Renal cortex interstitium (tissue), 15 donors: ENCODE measurements at places on chromosomes 5 and 9.

- no peak for DNase-seq
Measured at GRCh38 chr9:16281707-16282106, 588.8 kb downstream of the BNC2 start.

DNA sequence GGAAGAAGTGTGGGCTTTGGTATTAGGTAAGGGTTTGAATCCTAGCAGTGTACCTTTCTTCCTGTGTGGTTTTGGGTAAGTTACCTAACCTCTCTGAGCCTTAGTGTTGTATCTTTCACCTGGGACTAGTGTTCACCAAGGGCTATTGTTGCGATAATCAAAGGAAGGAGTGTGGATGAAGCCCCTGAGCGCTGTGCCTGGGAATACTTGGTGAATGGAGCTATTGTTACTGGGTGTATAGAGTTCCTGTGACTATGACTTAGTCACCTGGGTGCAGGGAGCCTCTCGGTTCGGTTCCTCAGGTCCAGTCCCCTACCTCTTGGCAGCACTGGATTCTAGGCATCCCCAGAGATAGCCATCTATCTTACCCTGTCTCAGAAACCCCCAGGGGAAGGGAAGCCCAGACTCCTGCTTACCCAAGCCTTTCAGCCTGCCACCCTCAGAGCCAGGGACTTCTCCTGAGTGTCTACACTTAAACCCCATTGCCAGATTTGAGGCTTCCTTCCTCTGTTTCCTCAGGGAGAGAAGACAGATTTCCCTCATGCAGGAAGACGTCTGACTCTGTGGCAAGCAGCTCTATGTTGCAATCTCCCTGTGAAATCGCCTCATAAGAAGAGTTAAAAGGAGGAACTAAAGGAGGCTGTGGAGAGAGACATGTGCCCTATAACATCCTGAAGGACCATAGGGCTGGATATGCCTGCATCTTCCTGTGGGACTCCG lies 181.0 kb upstream of the PITX1 start:
- no peak for DNase-seq

DNA sequence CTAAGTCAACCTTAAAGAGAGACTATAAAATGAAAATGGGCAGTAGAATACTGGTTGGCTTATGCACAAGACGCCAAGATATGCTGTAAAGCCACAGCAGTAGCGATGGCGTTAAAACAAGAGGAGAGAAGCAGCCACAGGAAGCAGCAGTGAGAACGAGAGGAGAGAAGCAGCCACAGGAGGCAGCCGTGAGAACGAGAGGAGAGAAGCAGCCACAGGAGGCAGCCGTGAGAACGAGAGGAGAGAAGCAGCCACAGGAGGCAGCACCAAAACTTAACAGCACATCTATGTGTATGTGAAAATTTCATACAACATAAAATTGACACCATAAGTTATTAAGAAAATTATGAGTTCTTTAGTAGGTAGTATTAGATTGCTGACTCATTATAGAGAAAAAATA lies 2318.6 kb upstream of the ACO1 start:
- no peak for DNase-seq

GRCh38 chr5:1316588-1317340 lies 21.9 kb upstream of the TERT start:
- no peak for DNase-seq

DNA sequence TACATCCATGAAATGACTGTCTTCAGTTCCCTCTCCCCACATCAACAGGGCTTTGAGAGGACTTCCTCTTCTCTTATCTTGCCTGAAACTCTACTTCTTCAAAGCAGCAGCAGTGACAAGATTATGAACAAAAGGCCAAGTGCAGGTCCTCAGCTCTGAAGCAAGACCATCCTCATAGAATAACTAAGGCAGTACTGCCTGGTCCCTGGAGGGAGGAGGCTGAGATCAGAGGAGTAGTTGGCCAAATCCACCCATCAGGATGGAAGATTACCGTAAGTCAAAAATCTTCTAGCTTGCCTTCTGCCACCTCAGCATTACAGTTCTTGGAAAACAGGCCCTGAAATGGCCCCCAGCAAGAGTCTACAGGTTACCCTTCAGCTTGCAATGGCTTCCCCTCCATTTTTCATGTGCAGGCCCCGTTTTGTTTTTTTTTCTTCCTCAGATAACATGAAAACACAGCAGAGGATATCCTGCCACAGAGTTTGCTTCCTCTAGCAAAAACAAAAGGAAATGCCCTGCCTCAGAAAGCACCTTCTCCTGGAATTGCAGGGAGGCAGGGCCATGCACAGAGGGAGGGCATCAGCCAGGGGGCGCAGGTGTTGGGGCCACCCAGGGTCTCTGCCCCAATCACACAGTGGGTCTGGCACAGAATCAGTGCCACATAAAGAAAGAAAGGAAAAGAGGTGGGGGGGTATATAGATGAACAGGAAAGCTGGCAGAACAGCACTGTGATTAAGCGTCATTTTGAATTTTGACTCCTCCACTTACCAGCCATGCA lies 40.0 kb downstream of the KLHL3 start:
- DNase-seq = no peak

DNA sequence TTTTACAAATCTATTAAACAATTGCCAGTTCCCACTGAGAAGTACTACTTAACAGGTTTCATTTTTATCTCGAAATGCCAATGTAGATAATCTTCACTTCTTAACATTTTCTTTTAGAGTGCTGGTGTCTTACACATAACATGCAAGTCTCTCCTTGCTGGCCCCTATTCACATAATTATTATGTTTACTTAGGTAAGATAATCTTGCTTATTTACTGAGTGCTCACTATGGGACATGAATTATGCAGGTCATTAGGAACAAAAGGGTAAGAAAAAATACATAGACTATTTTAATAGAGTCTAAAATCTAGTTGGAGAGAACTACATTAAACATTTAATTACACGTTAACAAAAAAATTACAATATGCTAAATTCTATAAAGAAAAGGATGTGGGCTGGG lies 328.4 kb downstream of the PRR16 start:
- no peak for DNase-seq

DNA sequence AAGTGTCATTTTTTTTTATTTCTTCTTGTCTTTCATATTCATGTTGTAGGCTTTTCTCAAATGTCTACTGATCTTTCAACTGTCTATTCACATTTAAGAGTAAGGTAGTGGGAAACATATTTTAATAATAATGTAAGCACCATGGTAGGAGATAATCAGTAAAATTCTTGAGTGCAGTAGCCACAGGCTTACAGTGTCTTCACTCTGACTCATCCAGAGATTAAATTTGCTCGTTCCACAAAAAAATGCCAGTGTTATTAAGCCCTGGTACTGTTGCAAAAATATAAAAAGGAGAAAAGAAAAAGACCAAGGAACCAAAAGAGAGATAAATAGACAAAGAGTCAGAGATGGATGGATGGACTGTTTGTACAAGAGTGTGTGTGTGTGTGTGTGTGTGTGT lies 43.0 kb downstream of the PARP8 start:
- no peak for DNase-seq

DNA sequence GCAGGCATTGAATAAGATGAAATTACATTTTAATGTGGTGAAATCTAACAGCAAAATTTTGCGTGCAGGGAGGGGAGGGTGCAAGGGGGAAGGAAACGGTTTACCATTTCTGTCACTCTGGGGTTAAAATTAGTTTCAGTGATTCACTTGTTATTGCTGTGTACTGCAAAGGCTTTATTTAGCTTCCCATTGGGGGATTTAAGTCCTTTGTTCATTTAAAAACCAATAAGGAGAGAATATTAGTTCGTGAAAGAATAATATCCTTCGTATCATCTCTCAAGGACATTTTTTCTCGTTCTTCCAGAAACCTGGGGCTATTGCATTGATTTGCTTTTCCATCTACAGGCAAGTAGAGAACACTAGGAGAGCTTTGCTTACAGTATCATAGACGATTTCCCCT lies 667.8 kb upstream of the RGMB start:
- no peak for DNase-seq

DNA sequence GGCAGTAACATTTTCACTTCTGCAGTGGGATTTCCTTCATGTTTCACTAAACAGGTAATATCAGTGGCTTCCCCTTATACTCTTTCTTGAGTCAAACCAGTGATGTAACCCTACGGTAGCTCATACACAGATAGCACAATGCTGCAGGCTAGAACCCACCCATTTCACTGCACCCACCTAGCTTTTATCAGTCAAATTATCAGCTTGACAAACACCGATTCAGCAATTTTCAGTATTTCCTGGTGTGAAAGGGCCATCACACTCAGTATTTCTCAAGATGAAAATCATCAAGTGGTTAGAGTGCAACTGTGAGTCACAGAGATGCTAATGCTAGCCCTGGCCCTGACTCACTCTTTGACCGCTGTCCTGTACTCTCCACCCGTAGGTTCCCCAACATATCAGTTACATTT lies 242.3 kb upstream of the PTGER4 start:
- DNase-seq = no peak

DNA sequence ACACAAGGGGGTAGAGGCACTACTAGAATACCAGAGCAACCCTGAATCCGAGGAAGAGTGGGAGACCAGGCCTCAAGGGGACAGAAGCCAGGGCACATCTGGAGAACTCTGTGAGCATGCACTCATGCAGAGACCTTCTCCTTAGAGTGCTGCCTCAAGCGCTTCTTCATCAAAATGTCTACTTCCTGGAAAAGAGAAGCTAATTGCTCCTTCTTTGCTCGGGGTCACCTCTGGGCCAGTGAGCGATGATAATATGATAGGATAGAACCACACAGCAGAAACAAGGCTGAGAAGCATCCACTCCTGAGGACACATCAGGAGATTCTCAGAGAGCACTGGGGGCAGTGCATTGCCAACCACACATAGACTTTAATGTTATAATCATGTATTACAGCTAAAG lies 23.7 kb upstream of the LMNB1 start:
- DNase-seq = no peak

- DNase-seq = no peak
Measured at GRCh38 chr5:100516285-100516684, 18.9 kb upstream of the FAM174A start.

- DNase-seq = no peak
Measured at GRCh38 chr5:112895682-112896081, 26.3 kb downstream of the REEP5 start.

DNA sequence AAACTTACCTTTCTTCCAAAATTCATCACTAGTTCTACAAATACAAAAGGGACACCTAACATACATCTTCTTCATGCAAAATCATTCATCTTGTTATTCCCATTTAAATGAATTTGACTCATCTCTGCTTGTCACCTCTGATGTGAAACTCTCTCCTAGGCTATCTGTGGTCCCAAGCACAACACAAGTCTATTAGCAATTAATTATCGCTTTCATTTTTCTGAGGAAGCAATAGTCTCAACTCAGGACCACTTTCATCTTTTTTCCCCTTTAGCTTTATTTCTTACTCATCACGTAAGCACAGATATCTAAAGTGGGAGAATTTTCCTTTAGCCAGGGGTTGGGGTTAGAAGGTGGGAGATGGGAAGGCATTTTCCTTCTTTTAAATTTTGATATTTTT lies 131.9 kb downstream of the ST8SIA4 start:
- no peak for DNase-seq

DNA sequence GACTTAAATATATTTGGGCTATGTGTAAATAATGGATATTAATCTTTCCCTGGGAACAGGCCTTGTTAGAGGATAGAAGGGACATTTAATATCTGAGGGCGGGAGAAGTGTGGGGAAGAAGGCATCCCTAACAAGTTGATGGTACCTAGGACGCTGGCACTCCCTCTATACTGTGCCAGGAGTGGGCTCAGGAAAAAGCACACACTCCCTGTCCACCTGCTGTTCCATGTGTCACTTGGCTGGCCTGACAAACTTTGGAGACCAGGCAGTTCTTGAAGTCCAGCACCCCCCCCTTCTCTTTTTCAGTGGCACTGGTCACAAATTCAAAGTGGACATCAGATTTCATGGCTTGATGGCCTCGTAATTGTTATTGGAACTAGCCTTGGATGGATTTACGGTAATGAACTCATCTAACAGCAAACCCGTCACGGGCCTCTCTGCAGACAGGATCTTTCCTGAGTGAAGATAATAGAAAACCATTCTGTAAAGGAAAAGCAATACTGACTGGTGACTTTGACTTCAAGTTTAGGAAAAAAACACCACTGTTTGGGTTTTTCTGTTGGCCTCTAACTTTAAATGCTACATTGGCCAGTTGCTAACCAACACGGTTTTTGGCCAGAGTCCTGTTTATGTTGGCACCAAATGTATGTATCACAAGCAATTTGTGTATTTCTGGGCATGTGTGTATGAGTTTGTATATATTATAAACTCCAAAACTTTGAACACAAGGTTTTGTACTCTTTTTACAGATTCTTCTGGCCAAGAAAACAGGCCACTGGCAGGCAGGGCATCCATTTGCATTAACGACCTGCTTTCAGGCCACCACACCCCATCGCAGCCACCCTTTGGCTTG lies 552.6 kb downstream of the CCDC171 start:
- no peak for DNase-seq

GRCh38 chr5:76836181-76836580 lies 13.6 kb upstream of the S100Z start:
- DNase-seq = no peak

DNA sequence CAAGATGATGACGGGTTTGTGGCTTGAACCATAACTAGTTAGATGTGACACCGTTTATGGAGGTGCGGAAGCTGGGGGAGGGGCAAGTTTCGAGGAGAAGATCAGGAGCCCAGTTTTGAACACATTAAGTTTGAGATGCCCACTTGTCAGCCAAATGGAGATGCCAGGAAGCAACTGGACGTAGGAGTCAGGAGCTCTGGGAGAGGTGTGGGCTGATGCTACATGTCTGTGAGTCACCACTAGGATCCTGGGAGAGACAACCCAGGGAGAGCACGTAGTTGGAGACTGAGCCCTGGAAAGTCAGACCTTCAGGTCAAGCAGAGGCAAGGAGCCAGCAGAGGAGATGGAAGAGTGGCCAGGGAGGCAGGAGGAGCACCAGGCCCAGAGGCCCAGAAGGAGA lies 48.8 kb upstream of the SLC25A51 start:
- no peak for DNase-seq

DNA sequence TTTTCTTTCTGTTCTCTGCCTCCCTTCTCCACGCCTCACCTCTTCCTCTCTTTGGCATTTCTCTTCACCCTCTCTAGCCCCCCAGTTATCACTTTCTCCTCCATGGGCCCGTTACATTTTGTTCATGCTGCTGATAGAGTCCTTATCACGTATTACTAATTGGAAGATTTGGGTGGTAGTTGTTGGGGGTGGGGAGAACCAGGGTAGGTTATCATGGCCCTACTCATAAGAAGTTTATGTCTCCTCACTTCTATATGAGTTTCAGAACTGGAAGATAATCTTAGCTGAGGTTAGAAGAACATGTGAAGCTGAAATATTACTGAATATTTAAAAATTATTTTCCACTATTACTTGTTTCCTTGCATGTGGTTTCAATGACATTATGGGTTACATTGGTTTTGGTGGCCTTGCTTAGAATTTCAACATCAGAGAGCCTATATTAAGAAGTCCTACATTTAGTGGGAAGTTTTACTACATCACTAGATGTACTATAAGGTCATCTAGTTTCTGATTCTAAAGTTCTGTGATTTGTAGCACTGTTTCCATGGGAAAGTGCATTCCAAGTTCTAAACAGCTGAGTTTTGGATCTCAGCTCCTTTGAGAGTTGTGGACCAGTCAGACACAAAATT lies 36.8 kb downstream of the PIP5K1B start:
- DNase-seq = no peak

GRCh38 chr9:132249123-132249522 lies 87.3 kb downstream of the NTNG2 start:
- DNase-seq = no peak

GRCh38 chr5:78543292-78543691 lies 105.3 kb downstream of the LHFPL2 start:
- no peak for DNase-seq
